Posterior cingulate gyrus (tissue), 11 donors: ENCODE measurements at places on chromosomes 12 and 14.

DNA sequence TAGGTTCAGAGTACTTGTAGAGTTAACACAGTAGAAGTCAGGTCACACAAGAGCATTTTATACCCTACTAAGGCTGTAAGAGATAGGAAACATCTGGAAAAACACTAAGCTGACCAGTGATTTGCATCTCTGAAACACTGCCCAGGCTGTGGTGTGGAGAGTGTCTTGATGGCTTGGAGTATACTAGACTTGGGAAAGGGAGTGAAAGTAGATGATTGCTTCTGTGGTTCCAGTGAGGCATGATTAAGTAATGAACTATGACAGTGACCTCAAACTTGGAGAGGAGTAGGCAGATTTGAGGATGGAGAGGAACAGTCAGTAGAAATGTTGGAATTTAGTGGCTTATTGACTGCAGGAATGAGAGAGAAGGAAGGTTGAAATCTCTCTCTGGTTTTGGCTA, 201.2 kb downstream of the FLRT2 start:
- no peak for DNase-seq

GRCh38 chr14:21437063-21437901, 18.6 kb downstream of the CHD8 start:
- peak; percentile 99 for DNase-seq

- DNase-seq = no peak
Observed at GRCh38 chr12:76432733-76433132, 84.5 kb upstream of the BBS10 start.

DNA sequence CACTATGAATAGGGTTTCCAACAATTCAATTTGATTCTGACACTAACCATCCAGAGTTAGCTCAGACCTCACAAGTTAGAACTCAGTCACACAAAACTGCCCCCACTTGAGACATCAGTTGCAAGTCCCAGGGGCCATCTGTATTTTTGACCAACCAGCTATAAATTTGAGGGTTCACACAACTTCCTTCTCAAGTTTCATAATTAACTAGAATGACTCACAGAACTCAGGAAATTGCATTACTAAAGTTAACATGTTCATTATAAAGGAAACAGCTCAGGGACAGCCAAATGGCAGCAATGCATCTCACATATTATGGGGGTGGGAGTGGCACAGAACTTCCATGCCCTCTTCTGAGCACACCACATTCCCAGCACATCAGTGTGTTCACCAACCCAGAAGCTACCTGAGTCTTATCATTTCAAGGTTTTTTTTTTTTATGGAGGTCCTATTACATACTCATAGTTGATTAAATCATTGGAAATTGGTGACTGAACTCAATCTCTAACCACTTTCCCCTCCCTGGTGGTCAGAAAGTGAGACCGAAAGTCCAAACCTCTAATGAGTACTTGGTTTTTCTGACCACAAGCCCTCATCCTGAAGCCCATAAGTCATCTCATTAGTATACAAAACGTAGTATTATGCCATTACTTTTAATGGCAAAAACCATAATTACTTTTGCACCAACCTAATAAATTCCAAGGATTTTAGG, 1721.5 kb upstream of the SEL1L start:
- no peak for DNase-seq

DNA sequence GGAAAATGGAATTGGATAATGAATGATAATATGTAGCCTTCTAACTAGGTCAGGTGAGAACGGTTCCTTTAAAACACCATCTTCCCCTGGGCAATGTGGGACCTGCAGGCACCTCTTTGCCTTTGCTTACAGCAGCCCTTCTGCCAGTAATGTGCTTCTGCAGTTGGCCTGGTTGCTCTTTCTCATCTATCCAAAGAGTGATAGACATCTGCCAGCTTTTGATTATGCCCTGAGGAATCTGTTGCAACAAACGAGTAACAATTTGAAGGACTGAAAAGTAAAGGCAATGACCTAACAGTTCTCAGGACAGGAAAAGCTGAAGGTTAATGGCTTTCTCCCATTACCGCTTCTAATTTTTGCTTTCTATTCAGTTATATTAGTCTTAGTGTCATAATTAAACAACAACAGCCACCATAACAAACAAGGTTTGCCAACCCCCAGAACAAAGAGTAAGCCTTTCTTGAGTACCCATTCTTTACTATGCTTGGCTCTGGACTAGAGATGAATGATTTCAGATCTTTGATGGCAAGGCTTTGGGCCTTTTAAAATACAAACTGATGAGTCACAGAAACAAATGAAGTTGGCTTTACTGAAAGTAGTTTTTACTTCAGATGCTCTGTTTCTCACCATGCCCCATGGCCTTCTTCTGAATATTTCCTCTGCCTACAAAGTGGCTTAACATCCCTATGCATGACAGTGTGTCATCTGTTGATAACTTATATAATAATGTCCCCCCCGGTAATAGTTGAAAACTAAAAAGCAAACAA, 76.1 kb upstream of the KRR1 start:
- DNase-seq = no peak

DNA sequence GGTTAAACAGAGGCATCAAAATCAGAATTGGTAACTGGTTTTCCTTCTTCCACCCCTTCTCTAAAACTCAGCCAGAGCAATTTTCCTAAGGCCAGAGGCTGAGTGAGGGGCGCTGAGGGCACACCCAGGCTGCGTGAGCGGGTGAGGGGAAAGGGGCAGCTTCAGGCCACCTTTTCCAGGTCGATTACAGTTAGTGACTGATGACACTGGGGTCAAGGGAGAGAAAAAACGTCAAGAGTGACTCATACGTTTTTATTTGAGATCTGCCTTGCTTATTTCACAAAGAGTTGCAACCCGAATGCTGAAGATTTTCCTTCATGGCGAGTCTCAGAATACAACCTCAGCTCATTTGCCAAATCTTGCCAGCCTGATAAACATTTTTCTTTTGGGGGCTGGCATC, 46.7 kb upstream of the EVL start:
- DNase-seq = no peak

- DNase-seq = no peak
Observed at GRCh38 chr12:9808504-9808903, 18.8 kb upstream of the KLRF1 start.
